ENCODE measurements at places on chromosomes 2 and 18. TPM values are rescaled to one million over a fixed set of nuclear protein-coding genes. Genes with fewer than 3 reads are reported as not detected.
A peak's percentile ranks its signal among the peaks of the same experiment; 100 is the strongest.

Gene GPR35
- 1.1 TPM for total RNA-seq

Gene GALNT13
- 0.31 TPM for total RNA-seq

Gene HADHA
- total RNA-seq = 178 TPM

Gene TSPYL6
- total RNA-seq = 0.04 TPM

Gene TCF4
- 167 TPM for total RNA-seq

Gene CD302
- total RNA-seq = 18.1 TPM

Gene DCC
- total RNA-seq = 0.13 TPM

Gene STARD6
- 0.18 TPM for total RNA-seq

Gene SERPINB5
- total RNA-seq = not detected

Gene ERCC3
- 26.3 TPM for total RNA-seq

- H3K27me3 ChIP-seq = no peaks in the 10 kb centered on the region
- no peak overlapping the region for H3K4me3 ChIP-seq
- peak; percentile 9 for DNase-seq
- H3K4me1 ChIP-seq = peaks cover 10% of the 10 kb centered on the region
- H3K27ac ChIP-seq = no peak overlapping the region
Measured at GRCh38 chr2:63740943-63741342, 100.8 kb upstream of the UGP2 start.

DNA sequence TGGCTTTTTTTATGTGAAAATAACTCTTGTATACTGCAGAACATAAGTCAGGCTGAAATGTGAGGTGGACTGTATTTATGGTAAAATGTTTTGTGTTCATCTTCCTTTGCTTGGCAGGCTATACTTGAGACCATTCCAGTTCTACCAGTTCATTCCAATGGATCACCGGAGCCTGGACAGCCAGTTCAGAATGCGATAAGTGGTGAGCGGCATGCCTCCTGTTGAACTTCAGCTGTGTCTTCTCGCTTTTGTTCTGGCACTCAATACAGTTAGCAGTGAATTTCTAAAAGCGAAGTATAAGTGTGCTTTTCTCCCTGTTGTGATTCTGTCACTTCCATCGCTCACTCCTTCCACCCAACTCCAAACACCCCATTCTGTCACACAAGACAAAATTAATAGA, 138.5 kb downstream of the ARHGAP28 start:
- H3K36me3 ChIP-seq = peaks cover 15% of the 10 kb centered on the region
- no peak for DNase-seq
- no peak overlapping the region for H3K4me3 ChIP-seq
- no peak overlapping the region for H3K27ac ChIP-seq

DNA sequence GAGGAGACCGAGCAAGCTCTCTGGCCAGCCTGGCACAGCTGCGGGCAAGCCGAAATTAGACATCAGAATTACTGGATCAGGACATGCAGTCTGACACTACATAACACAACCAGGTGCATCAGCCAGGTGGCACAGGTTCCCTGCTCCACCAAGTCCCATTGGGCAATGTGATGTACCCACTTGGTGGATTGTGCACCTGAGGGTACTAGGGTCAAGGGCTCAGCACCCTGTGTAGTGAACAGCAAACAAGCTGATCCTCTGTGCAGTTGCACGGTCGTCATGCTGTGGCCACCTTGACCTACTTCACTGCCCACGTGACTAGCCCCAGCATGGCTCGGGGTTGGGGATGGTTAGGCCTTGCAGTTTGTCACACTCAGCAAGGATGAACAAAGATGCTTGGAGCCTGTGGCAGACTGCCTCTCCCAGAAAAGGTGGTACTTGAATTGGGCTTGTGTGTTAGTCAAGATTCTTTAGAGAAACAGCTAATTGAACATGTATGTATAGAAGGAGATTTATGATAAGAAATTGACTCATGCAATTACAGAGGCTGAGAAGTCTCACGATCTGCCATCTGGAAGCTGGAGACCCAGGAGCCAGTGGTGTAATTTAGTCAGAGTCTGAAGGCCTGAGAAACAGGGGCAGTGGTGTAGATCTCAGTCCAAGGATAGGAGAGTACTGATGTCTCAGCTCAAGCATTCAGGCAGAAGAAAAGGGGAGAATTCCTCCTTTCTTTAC, 71.4 kb upstream of the TMEM87B start:
- H3K4me1 ChIP-seq = no peaks in the 10 kb centered on the region
- H3K27ac ChIP-seq = no peak overlapping the region
- no peak for DNase-seq
- H3K27me3 ChIP-seq = no peaks in the 10 kb centered on the region
- H3K4me3 ChIP-seq = no peak overlapping the region

DNA sequence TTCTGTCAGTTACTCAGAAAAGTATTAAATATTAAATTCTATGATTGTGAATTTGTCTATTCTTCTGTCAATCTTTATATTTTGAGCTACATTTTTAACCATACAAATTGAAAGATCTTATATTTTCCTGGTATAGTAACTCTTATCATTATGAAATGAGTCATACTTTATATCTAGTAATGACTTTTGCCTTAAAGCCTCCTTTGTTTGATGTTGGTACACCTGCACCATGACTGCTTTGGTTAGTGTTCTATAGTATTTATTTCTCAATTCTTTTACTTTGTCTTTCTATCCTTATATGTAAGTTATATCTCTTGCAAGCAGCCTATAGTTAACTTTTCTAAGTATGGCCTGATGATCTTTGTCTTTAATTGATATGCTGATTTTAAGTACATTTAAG, 13.0 kb downstream of the ZNF236 start:
- no peaks in the 10 kb centered on the region for H3K36me3 ChIP-seq
- no peaks in the 10 kb centered on the region for H3K4me1 ChIP-seq
- no peaks in the 10 kb centered on the region for H3K27me3 ChIP-seq
- H3K27ac ChIP-seq = no peak overlapping the region
- no peak for DNase-seq

DNA sequence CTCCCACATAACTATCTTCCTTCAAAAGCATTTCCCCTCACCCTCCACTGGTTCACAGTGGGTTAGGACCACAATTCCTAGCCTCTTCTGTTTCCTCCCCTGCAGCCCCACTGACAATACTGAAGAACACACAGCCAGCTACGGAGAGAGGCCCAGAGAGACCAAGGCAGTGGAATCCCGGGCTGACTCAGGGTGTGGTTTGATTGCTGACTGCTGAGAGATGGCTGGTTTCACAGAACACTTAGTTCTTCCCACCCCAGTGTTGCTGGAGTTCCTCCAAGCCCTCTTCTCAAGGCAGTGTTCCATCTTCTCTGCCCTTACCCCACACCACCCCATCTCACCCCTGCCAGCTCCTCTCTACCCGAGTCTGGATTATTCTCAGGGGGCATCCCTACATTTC, 43.3 kb upstream of the ZFP36L2 start:
- DNase-seq = peak; percentile 47
- H3K27ac ChIP-seq = peak overlapping the region; percentile 95
- H3K36me3 ChIP-seq = peaks cover 10% of the 10 kb centered on the region

GRCh38 chr2:12543076-12543977, 173.4 kb upstream of the TRIB2 start:
- H3K36me3 ChIP-seq = no peaks in the 10 kb centered on the region
- DNase-seq = peak; percentile 79
- peaks cover 20% of the 10 kb centered on the region for H3K4me1 ChIP-seq
- no peaks in the 10 kb centered on the region for H3K27me3 ChIP-seq
- no peak overlapping the region for H3K4me3 ChIP-seq

DNA sequence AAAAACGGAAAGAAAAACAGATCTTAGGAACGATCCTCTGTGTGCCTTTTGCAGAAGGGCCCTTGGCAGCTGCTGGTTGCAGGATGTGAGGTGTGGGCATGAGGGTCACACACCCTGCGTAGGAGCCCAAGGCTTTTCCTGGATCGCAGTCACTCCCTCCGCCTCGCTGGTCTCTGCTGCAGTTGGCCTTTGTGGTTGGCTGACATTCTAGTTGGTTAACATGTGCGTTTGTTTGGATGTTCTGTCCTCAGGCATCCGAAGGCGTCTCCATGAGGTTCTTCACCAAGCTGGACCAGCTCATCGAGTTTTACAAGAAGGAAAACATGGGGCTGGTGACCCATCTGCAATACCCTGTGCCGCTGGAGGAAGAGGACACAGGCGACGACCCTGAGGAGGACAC, 61.7 kb downstream of the INPP5D start:
- no peak overlapping the region for H3K27ac ChIP-seq
- no peak overlapping the region for H3K4me3 ChIP-seq
- peaks cover 3% of the 10 kb centered on the region for H3K4me1 ChIP-seq
- no peaks in the 10 kb centered on the region for H3K36me3 ChIP-seq

- no peak overlapping the region for H3K4me3 ChIP-seq
- peaks cover 10% of the 10 kb centered on the region for H3K4me1 ChIP-seq
- H3K36me3 ChIP-seq = peaks cover 10% of the 10 kb centered on the region
- H3K27ac ChIP-seq = peak overlapping the region; percentile 68
- no peaks in the 10 kb centered on the region for H3K27me3 ChIP-seq
Measured at GRCh38 chr2:48474574-48475298, 55.2 kb upstream of the STON1 start.

DNA sequence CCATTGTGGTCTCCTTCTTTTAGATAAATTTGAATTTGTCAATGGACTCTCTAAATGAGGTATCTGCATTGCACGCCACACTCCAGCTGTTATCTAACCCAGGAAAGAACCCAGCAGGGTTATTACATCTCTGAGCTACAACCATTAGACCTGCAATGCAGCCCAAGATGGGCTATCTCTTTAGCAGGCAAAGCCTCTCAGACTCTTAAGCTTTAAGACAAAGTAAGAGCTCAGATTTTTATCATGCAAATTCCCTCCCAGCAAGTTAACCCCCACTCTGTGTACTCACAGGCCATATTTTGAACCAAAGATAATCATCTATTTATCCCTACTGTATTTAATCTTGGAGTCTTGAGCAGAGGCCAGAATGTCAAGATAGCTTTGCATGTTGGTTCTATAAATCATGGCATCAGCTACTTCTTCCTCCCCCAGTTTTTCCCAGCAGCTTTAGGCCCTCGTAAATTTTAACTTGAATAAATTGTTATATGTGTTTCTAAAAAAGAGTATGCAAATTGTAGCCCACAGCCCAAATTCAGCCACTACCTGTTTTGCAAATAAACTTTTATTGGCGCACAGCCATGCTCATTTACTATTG, 273.7 kb upstream of the PKDCC start:
- no peak overlapping the region for H3K4me3 ChIP-seq
- no peaks in the 10 kb centered on the region for H3K36me3 ChIP-seq
- no peak overlapping the region for H3K27ac ChIP-seq
- no peaks in the 10 kb centered on the region for H3K27me3 ChIP-seq
- no peaks in the 10 kb centered on the region for H3K4me1 ChIP-seq

GRCh38 chr18:76558881-76559667, 64.0 kb upstream of the ZNF516 start:
- H3K27me3 ChIP-seq = no peaks in the 10 kb centered on the region
- H3K4me3 ChIP-seq = no peak overlapping the region
- H3K27ac ChIP-seq = no peak overlapping the region
- no peaks in the 10 kb centered on the region for H3K36me3 ChIP-seq
- H3K4me1 ChIP-seq = no peaks in the 10 kb centered on the region

- H3K27me3 ChIP-seq = no peaks in the 10 kb centered on the region
- H3K36me3 ChIP-seq = no peaks in the 10 kb centered on the region
- H3K4me3 ChIP-seq = no peak overlapping the region
- H3K4me1 ChIP-seq = no peaks in the 10 kb centered on the region
- H3K27ac ChIP-seq = no peak overlapping the region
- DNase-seq = no peak
Measured at GRCh38 chr18:34120294-34120693, 104.4 kb downstream of the NOL4 start.

DNA sequence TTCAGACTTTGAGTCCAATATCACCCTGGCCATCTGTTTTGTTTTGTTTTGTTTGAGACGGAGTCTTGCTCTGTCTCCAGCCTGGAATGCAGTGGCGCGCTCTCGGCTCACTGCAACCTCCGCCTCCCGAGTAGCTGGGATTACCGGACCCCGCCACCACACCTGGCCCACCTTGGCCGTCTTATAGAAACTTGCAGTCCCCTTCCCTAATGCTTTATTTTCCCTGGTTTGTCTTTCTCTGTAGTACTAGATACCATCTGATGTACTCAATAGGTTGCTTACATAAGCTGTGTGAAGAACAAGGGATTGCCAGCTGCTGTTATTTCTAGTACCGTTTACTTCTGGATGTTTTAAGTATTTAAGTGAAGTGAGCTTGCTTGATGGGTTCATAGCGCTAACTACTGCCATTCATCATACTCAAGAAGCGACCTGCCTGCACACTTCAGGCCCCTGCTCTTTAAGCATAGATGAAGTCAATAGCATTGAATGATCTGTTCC, 1.2 kb downstream of the RPL31 start:
- H3K4me1 ChIP-seq = peaks cover 17% of the 10 kb centered on the region
- DNase-seq = no peak
- H3K4me3 ChIP-seq = peak overlapping the region; percentile 96
- peaks cover 49% of the 10 kb centered on the region for H3K36me3 ChIP-seq
- no peaks in the 10 kb centered on the region for H3K27me3 ChIP-seq

DNA sequence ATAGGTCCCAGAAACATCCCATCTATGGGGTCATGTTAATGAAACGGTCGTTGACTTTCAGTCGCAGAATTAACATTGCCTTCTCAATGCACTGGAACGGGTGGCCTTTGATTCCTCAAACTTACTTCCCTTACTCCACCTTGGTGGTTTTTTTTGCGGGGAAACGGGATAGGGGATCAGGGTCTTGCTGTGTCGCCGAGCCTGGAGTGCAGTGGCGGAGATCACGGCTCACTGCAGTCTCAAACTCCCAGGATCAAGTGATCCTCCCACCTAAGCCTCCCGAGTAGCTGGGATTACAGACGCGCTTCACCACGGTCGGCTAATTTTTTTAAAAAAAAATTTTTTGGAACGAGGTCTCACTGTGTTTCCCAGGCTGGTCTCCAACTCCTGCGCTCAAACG, 754 bp downstream of the ATG16L1 start:
- DNase-seq = peak; percentile 11
- no peaks in the 10 kb centered on the region for H3K27me3 ChIP-seq
- peak overlapping the region; percentile 81 for H3K27ac ChIP-seq

- no peaks in the 10 kb centered on the region for H3K27me3 ChIP-seq
- no peak overlapping the region for H3K4me3 ChIP-seq
- no peaks in the 10 kb centered on the region for H3K4me1 ChIP-seq
Measured at GRCh38 chr2:197007716-197008628, 81.5 kb upstream of the PGAP1 start.

DNA sequence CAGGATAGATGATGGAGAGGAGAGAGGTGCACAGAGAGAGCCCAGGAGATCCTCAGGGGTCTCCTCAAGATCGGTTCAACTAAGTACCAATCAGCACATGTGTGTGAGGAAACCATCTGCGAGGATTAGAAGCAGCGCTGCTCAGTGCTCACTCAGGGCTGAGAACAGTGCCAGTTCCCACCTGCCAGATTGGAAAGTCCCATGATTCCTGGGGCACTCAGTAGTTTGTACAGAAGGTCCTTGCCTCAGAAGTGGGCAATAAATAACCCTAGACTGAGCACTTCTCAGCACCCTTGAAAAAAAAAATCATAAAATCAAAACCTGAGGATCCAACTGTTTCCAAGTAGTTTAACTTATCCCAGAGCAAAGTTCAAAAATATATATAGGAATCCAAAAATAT, 53.8 kb downstream of the SEMA4F start:
- H3K27ac ChIP-seq = no peak overlapping the region
- no peaks in the 10 kb centered on the region for H3K27me3 ChIP-seq
- DNase-seq = no peak

- H3K4me1 ChIP-seq = peaks cover 52% of the 10 kb centered on the region
- DNase-seq = peak; percentile 78
- H3K27me3 ChIP-seq = no peaks in the 10 kb centered on the region
- H3K27ac ChIP-seq = peak overlapping the region; percentile 83
Measured at GRCh38 chr2:20544153-20544747, 97.4 kb downstream of the RHOB start.

GRCh38 chr2:70946832-70947442, 11.2 kb downstream of the ATP6V1B1 start:
- H3K4me1 ChIP-seq = peaks cover 21% of the 10 kb centered on the region
- H3K4me3 ChIP-seq = no peak overlapping the region
- no peaks in the 10 kb centered on the region for H3K36me3 ChIP-seq
- H3K27me3 ChIP-seq = peaks cover 44% of the 10 kb centered on the region
- peak; percentile 67 for DNase-seq

GRCh38 chr2:203360833-203361430, 32.7 kb downstream of the ABI2 start:
- H3K4me1 ChIP-seq = peaks cover 2% of the 10 kb centered on the region
- no peak overlapping the region for H3K4me3 ChIP-seq
- no peak overlapping the region for H3K27ac ChIP-seq
